ENCODE measurements at places on chromosomes 7 and 10.

- no peak for DNase-seq
These were observed 15.8 kb downstream of the PLEKHA1 start for GRCh38 chr10:122390271-122390670.

DNA sequence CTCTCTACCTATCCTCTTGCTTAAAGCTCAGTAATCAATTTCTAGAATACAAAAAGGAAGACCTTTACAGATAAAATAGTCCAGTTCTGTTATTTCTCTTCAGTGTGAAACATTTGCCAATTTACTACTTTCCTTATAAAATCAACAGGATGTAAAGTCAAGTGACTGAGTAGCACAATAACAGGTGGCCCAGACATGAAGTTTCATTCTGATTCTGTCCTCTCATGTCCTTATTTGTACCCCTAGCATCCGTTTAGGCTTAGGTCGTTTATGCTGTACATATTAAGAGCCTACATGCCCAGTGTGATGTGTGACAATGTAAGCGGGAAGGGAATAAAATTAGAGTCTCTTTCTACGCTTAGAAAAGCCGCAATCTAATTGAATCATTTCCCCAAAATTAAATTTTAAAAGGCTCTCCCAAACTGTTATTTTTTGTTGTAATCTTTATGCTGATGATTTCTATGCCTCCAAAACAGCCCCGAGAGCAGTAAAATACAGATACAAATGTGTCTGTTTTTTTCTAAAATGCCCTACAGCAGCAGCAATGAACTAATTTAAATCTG, 29.1 kb downstream of the EPC1 start:
- DNase-seq, result no peak

- no peak for DNase-seq
These were observed 346.5 kb downstream of the TYW1 start for GRCh38 chr7:67343114-67343513.

DNA sequence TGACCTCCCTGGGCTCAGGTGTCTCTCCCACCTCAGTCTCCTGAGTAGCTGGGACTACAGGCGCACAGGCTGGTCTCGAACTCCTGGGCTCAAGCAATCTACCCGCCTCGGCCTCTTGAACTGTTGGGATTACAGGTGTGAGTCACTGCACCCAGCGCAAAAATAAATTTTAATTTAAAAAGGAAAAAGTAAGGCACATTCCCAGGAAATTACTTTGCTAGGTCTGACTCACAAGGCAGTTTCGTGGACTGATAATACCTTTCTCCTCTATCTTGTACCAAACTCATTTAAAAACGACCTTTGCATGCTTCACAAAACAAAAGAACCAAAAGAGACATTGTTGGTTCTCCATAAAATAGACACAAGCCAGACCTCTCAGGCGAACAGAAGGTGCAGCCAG, 29.7 kb downstream of the PARP12 start:
- no peak for DNase-seq

DNA sequence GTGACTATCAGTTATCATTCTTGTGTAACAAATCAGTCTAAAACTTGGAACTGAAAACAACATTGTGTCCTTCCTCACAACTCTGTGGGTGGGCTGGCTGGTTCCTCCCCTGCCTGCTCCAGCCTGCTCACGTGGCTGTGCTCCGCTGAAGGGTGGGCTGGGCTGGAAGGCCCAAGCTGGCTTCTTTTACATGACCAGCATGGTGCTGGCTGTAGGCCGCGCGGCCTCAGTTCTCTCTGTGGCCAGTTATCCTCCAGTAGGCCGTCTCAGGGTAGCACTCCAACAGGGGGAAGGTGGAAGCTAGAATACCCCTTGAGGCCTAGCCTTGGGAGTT, 11.3 kb downstream of the ADAMTS14 start:
- no peak for DNase-seq

DNA sequence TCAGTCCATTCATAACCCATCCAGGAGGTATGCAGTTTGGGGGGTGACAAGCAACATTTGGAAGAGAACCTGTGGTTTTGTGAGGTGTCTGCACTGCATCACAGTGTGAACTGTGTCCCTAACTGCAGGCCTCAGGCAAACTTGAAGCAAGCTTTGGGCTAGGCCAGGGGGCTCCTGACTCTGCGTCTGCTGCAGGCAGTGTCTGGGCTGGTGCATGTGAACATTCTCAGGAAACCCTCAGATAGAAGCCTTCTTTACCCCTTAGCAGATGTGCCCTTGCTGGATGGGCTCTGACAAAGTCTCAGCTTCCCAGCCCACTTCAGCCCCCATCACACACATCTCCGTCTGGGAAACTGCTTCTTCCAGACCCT, 61.0 kb downstream of the VIPR2 start:
- DNase-seq, result no peak

- no peak for DNase-seq
These were observed 7.1 kb downstream of the ERV3-1 start for GRCh38 chr7:64999165-65000004.

- DNase-seq, result no peak
These were observed 31.3 kb upstream of the INSYN2A start for GRCh38 chr10:127227663-127228062.

DNA sequence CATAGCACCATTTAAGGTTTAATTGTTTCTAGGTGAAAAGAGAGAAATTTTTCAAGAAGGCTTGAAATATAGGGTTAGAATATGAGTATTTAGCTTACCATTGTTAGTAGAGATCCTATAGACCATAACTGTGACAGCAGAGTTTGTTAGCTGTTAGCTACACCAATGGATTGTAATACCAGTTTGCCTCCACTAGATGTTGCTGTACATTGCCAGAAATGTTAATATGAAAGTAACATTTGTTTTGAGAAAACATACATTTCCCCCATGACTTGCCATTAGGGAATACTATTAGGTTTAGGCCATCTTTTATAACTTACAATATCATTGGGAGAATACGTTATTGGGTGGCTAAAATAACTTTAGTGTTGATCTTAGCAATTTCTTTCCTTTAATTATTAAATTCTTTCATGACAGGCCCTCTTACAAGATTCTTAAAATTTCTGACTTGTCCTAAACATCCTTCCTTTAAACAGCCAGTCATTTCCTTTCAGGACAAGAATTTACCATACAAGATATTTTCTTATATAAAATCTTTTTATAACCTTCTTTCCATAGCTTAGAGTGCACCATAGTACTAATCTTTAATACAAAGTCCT, 39.5 kb downstream of the ZNF117 start:
- DNase-seq, result no peak
